ENCODE measurements at places on chromosomes 3 and 15. TPM values are rescaled to one million over a fixed set of nuclear protein-coding genes. Genes with fewer than 3 reads are reported as not detected.

The HYAL1 gene
- 0.14 TPM for total RNA-seq

The LEO1 gene
- 17.0 TPM for total RNA-seq

The ERC2 gene
- 17.0 TPM for total RNA-seq

The SLC28A2 gene
- not detected for total RNA-seq

The ISLR2 gene
- 1.2 TPM for total RNA-seq

The A4GNT gene
- not detected for total RNA-seq

The LMAN1L gene
- not detected for total RNA-seq

The FANCD2OS gene
- not detected for total RNA-seq

The DAZL gene
- total RNA-seq, result not detected

The ACKR2 gene
- total RNA-seq, result 6.2 TPM

The RGMA gene
- 1.0 TPM for total RNA-seq

The PLS1 gene
- 21.8 TPM for total RNA-seq

The TXNRD3 gene
- 5.5 TPM for total RNA-seq

The IQCF5 gene
- not detected for total RNA-seq

The ANKDD1A gene
- total RNA-seq, result 2.4 TPM

All from kidney epithelial cell (primary cell).